ENCODE measurements at places on chromosomes 13 and 19.
A peak's percentile ranks its signal among the peaks of the same experiment; 100 is the strongest.

DNA sequence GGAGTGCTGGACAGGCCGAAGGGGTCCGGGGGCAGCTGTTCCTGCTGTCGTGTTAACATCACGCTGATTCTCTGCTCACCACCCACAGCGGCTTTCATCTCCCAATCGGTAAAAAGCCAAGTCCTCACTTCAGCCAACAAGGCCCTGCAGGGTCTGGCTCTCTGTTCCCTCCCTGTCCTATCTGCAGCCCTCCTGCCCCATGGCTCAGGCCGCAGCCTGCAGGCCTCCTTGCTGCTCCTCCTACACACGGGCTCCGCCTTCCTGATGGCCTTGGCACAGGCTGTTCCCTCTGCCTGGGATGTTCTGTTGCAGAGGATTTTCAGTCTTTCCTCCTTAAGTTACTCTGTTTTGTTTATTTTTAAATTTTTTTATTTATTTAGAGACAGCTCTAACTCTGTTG lies 22.2 kb downstream of the FUZ start:
- DNase-seq = no peak

DNA sequence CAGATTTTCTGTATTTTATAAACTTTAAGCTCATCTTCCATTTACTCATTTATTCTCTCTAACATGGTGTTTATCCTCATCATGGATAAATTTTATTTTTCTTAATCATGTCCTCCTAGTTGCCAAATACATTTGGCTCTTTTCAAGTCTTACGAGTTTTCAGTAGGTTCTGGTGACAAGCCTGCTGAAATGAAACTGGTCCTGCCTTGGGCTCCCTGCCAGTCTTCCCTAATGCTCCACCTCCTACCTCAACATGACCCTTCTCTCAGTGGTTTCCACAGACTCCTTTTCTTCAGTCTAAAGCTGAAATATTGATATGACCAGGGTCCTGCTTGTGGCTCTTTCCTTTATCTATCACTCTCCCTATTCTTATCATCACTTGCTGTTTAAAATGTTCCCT lies 81.2 kb downstream of the TRPC4 start:
- no peak for DNase-seq

DNA sequence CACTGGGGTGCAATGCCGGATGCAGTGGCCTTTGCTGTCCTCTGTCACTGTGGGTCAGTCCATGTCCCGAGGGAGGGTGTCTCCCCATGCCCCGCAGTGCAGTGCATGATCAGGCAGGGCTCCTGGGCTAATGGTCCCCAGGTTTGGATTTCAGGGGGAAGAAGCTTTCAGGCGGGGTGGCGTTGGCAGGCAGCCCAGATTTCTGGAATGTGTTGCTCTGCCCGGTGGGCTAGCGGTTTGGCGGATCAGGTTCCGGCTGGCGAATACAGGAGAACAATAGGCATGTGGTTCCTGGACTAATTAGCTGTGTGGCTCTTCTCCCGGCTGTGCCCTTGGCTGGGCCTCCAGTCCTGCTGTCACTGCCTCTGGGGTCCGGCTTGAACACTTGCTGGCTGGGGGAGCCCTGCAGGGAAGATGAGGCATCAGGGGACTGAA lies 141.3 kb downstream of the FGF9 start:
- no peak for DNase-seq

- DNase-seq = peak; percentile 51
Observed at GRCh38 chr13:91722267-91722884, 324.0 kb downstream of the GPC5 start.

- no peak for DNase-seq
Observed at GRCh38 chr13:70809588-70809987, 701.3 kb upstream of the KLHL1 start.

- DNase-seq = peak; percentile 98
Observed at GRCh38 chr19:36771261-36772231, 1.1 kb downstream of the ZNF850 start.
